ENCODE measurements at places on chromosomes 4 and X. TPM values are rescaled to one million over a fixed set of nuclear protein-coding genes. Genes with fewer than 3 reads are reported as not detected.

DNA sequence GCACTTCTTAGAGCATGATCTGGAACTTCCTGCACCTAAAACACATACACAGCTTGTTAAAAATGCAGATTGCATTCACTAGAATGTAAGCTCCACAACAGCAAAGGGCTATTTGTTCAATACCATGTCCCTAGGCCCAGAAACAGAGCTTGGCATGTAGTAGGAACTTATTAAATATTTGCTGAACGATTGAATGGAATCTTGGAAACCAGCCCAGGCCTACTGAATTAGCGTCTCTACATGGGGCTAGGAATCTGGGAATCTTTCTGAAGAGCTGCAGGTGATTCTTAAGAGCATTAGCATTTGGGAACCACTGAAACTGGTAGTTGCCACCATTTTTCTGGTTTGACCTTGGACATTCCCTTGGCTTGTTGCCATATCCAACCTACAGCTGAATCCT is 234.1 kb downstream of the STIM2 start:
- DNase-seq, result no peak

DNA sequence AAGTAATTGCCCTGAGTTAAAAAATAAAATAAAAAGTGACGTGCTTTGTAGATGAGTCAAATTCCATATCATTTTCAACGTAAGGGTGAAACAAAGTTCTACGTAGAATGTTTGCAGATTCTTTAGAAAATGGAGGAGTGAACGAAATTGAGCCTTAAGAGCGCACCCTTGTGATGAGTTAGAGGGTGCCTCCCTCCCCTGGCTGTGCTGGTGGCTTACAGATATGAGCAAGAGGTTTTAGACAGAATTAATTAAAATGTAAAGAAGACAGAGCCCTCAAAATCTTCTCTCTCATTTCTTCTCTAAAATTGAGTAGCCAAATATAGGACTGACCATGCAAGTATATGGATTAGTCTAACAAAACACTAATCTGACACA is 30.2 kb upstream of the LGI2 start:
- DNase-seq, result no peak

- no peak for DNase-seq
These were observed 159.9 kb downstream of the UNC5C start for GRCh38 chr4:95388911-95389310.

DNA sequence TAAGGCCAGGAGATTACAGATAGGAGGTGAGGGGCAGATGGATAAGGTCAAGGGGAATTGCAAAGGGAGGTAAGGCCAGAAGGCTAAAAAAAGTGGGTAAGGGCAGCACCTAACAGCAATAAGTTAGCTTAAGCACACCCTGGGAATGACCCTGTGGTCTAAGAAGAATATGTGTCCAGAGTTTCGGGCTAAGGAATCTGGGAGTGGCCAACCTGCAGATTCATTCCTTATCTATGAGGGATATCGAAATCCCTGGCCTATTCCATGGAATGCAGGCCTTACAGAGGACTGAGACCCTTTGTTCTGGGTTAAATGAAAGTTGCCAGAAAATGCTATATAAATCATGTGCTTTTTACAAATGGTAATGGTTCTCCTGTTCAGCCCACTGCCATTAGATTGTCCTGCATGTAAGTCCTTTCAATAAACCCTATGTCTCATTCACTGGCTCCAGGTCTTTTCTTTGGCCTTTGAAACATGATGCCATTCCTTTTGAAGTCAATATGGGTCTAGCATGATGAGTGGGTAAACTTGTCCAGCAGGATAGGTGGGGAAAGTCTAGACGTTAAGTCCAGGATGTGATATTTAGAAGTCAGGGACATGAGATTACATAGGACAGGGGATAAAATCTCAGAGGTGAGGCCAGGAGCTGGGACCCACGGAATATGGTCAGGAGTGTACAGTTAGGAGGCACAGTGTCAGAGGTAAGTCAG is 226.2 kb downstream of the TACR3 start:
- no peak for DNase-seq

Gene MAP7D2
- 0.15 TPM for total RNA-seq

Gene SMR3B
- not detected for total RNA-seq

Data from HCT116 (cell line).